ENCODE measurements at places on chromosomes 4 and X.

DNA sequence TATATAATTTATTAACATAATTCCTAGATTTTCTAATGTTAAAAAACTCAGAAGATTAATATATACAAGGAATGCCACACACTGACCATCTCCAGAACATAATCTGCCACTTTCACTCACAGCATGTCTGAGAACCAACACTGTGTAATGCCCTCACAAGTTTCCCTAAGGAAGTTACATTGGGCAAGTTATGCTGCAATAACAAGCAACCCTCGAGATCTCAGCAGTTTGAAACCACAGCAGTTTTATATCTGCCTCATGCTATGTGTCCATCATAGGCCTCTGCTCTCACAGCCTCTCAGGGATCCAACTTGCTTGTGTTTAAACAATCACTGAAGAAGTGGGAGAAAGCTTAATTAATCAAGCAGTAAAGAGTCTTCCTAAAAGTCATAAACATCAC, 250.0 kb upstream of the SLC7A11 start:
- no peak for DNase-seq

DNA sequence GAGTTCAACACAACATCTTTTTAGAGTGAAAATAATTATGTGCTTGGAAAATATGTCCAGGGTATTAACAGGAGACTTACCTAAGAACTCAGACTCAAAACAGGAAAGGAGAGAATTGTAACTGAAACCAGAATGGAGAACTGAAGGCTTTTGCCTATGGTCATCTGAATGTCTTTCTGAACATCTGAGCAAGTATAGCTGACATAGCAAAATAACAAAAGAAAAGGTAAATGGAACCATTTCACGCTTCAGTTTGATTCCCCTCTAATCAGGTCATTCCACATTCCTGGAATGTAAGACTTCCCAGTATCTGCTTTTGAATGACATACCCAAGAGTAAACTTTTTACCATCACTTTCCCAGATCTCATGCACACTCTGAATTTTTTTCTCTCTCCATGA, 500.4 kb upstream of the HS3ST1 start:
- DNase-seq = no peak

GRCh38 chr4:102501447-102501696, 213 bp downstream of the NFKB1 start:
- no peak for DNase-seq

- no peak for DNase-seq
Observed at GRCh38 chr4:117096462-117096861, 11.1 kb upstream of the TRAM1L1 start.

DNA sequence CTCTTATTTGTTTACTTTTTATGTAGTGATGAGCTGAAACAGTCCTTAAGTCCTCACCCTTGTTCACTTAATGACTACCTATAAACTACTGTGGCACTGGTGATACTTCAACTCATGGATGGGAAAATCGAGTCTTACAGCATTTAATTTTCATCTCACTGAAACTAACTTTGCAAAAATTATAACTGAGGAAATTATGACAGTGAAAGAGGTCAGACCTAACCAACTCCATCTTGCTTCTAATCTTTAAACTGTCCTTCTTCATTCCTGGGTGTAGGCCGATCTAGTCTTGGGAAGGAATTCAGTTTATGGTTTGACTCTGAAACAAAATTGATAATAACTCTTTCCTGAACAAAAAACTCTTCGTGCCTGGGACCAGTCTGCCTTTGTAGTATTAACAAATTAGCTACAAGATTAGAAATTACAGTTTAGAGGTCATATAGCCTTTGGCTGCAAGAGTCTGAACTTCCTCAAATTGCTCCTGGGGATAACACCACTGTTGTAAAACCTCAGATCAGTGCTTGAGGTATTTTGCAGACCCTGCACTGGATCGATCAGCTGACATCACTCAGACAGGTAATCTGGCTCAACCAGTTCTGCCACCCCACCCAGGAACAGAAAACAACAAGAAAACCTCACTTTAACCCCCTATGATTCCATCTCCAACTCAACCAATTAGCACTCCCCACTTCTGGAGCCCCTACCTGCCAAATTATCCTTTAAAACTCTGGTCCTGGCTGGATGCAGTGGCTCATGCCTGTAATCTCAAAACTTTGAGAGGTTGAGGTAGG, 995.7 kb upstream of the PRKX start:
- no peak for DNase-seq
